ENCODE measurements at places on chromosomes 6 and 20.

- DNase-seq: no peak
These were observed 710 bp downstream of the DYNLT1 start for GRCh38 chr6:158643836-158644230.

GRCh38 chr6:137145421-137145820 lies 28.0 kb downstream of the IL22RA2 start:
- DNase-seq: no peak

- no peak for DNase-seq
These were observed 637 bp downstream of the ABHD12 start for GRCh38 chr20:25389858-25390537.

DNA sequence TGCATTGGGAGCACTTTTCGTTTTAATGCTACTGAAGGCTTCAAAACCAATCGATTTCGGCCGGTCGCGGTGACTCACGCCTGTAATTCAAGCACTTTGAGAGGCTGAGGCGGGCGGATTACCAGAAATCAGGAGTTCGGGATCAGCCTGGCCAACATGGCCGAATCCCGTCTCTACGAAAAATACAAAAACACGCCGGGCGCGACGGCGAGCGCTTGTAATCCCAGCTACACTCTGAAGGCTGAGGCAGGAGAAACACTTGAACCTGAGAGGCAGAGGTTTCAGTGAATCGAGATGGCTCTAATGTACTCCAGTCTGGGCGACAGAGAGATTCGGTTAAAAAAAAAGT lies 58.4 kb downstream of the TRIM38 start:
- DNase-seq: no peak

- DNase-seq: no peak
These were observed 163.3 kb downstream of the QRSL1 start for GRCh38 chr6:106792536-106793236.

GRCh38 chr20:3727401-3728021 lies 5.0 kb upstream of the HSPA12B start:
- no peak for DNase-seq

GRCh38 chr6:149939909-149940671 lies 1.7 kb upstream of the ULBP2 start:
- no peak for DNase-seq

DNA sequence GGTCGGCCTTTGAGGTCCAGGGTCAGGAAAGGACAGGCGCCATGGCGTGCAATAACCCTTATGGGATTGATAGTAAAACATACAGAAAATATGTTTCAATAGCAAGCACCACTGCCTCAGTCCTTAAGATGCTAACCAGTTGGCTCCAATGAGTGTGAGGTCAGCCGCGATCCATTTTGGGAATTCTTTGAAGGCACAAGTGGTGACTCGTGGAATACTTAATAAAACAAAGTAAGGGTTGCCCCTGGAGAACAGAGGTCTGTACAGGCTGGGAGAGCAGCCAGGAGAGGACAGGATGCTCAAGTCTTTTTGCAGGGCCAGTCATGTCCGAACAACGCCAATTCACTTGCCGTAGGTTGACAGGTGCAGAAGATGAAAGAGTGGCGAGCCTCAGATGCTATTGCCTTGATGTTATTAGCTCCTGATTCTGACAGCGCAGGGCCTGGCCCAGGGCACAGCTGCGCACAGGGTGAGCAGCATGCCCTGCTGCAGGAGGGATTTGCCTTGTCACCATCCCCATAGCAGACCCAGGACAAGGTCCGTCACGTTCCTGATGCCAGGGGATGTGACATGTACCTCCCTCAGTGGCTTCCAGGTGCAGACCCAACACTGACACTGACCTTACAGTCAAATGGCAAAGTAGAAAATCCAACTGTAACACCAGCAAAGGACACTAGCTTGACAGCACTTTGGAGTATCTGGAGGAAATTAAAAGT lies 21.8 kb downstream of the SYNDIG1 start:
- DNase-seq: no peak

DNA sequence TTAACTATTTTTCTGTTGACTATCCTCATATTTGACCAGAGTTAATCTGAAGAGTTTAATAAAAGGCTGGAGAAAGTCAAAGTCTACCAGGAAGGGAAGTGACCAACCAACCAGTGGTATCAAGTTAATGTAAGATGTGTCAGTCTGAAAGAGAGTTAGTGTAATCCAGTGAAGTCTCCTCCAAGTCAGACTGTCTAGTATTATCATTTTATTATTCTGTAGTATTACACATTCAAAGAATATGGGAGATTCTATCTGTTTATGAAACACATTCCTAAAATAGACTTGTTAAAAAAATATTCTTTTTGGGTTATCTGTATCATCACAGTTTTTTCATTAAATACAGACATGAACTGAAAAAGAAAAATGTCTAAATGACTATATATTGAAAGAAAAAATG lies 194.4 kb downstream of the BTBD9 start:
- DNase-seq: no peak

- no peak for DNase-seq
These were observed 89.0 kb downstream of the CDS2 start for GRCh38 chr20:5215672-5216304.

DNA sequence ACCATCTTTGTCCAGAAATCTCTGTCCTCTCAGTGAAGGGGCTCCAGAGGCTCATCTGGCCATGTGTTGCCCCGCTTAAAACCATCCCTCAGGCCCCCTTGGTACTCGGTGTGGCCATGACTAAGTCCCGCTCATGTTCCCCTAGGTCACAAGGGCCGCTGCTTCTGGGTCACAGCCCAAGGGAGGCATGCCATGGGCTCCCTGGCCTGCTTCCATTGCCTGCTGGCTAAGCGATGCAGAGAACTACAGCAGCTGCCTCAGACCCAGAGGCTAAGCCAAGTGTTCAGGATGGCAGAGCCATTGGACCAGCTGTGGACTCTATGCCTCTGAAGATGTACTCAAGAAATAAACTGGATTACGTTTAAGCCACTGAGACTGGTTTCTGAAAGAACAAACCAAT lies 95.5 kb downstream of the ZFP64 start:
- no peak for DNase-seq

DNA sequence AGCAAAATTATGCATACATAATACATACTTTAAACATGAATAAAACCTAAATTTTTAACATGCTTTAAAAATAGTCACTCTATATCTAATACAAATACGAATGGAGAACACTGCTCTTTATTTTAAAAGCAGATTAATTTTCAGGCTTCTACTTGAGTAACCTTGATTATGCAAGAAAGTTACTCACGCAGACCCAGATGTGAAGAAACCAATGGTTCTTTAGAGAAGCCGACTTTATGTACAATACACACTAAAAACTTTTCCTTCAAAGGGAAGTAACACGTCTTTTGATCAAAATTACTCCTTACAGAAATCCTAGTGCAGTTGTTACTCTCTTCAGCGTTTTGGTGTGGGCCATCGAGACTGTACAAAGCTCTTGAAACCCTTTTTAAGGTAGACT lies 136.9 kb upstream of the SLC22A16 start:
- no peak for DNase-seq

DNA sequence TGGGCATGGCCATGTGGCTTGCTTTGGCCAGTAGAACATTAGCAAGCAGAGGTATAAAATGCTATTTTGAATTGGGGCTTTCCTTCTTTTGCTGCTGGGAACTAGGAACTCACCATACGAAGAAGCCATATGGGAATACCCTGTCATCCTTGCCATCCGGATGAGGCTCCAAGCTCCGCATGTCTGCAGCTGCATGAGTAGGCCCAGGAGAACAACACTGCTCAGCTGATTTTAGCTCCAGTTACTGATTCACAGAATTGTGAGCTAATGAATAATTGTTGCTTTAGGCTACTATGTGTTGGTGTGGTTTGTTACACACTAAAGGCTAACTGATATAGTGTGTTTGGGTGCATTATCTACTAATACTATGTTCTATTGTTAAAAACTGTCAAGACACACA lies 2.7 kb upstream of the PLCB4 start:
- no peak for DNase-seq

- DNase-seq: no peak
These were observed 161.7 kb downstream of the UNC5CL start for GRCh38 chr6:40877362-40877761.

GRCh38 chr20:51275826-51276225 lies 252.9 kb upstream of the KCNG1 start:
- no peak for DNase-seq

- DNase-seq: no peak
These were observed 85.4 kb downstream of the CD83 start for GRCh38 chr6:14202947-14203346.

GRCh38 chr6:124064317-124065113 lies 260.9 kb downstream of the NKAIN2 start:
- no peak for DNase-seq

- no peak for DNase-seq
These were observed 31.4 kb downstream of the IGF2R start for GRCh38 chr6:160000280-160000704.

DNA sequence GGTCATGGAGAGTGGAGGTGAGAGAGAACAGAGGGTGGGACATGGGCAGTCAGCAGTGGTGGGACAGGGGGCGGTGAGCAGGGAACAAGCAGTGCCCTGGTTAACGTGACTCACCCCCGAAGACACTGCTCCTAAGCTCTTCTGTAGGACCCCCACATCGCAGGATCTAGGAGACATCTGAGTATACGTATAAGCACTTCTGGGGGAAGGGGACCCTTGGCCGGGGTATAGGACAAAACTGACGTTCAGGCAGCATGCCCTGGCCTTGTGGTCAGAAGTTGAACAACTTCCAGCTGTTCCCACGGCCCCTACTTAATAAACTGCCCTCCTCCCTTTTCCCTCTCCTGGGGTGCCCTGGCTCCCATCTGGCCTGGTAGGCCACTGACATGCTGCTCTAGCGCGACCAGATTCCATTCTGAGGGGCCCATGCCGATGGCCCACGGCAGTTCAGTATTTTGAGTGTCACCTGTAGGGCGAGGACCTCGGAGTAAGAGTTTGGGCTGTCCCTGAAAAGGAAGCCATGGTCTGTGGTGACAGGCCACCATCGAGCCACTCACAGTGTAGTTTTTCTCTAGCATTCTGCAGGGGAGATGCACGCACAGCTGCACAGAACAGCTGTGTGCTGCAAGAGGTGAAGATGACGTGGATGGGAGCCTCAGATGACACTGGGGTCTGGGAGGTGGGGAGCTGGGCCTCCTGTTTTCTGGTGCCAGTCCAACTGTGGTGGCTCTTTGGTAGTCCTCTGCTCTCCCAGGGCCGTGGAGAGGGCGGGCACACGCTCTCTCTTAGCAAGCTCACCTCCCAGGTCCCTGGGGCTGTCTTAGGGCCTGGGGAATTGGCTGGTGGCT lies 38.4 kb downstream of the PPP1R3G start:
- DNase-seq: no peak

GRCh38 chr20:23606652-23607049 lies 934 bp upstream of the CST9 start:
- DNase-seq: peak; percentile 62

- no peak for DNase-seq
These were observed 51.3 kb downstream of the PHF20 start for GRCh38 chr20:35823147-35823546.

DNA sequence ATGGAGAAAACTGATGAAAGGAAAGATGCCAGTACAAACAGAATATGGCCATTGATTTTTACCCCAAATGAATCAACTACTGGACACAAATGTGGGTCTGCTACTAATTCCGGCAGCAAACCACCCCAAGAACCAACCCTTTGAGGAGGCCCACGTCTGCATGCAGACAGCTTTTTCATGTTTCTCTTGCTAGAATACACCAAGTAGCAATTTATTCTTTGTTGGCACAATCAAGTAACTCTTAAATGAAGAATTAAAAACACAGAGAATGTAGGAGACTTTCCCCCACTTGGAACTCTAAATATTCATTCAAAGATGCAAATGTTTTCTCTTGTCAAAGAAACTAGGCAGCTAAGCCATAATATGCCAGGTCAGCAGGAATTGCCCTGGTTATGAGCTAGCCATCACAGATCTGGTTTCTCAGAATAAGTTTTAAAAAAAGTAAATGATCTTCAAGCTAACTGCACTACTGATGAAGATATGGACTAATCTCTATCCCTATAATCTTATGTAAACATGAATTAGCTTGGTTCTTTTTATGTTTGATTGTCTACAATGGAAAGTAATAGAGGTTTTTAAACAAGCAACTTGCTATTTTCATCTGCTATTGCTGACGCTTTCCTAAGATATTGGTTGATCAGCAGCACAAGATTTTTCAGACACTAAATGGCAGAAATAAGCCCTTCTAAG lies 163.1 kb upstream of the THEMIS start:
- DNase-seq: no peak

DNA sequence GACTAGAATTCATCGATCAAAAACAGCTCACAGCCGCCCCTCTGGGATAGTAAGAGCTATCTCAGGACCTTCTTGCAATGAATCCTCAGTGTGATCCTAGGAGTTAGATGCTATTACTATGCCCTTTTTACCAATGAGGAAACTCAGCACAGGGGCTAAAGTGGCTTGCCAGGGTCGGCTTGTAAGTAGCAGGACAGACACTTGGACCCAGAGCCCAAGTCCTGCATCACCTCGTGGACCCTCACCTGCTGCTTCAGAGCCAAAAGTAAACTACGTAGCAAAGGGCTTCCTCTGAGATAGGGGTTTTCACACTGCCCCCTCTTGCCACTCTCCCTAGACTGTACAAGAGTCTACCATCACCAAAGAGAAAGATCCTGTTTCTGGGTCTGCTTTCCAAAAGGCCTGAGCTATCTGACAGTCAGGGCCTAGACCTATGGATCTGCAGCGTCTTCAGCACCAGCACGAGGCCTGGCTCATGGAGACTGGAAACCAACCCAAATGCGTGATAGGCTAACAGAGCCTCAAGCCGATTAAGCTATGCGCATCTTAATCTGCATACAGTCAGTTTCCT lies 172.3 kb downstream of the ANKRD60 start:
- no peak for DNase-seq

GRCh38 chr6:42829561-42830092 lies 47.8 kb downstream of the BICRAL start:
- DNase-seq: no peak

GRCh38 chr6:4931530-4932227 lies 72.2 kb downstream of the RPP40 start:
- DNase-seq: no peak

- DNase-seq: no peak
These were observed 66.7 kb downstream of the FAM229B start for GRCh38 chr6:112153926-112154607.

DNA sequence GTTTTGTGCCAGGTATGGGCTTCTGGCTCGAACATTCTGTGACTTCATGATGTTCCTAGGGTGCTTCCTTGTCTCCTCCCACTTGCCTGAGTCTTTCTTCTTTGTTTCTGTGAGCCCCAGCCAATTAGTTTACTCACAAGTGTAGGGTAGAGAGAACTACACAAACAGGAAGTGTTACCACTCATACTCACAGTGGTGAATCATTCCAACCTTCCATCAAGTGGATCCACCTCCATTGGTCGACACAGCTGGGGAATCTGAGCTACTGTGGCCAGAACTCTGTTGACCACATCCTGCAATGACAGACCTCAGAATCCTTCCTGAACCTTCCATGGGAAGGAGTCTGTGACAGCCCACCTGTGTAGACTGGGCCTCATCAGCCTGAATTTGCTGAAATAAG lies 76.8 kb downstream of the UNC5CL start:
- DNase-seq: peak; percentile 86

DNA sequence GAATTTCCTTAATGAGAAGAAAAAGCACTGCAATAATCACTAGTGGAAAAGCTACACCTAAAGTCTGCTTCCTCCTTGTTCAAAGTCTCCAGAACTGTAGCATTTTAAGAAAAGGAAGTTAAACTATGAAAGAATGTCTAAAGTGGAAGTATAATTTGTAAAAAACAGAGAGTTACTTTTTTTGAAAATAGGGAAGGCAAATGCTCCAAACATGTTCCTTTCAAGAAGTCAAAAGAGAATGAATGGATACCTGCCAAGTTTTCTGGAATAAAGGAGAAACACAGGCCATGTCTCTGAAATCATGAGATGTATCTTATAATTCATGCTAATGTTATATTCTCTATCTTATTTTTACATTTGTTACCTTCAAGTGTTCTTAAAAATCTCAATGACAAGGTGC lies 60.7 kb upstream of the ADGRG6 start:
- DNase-seq: no peak
